T-helper 22 cell (primary cell): ENCODE measurements at places on chromosomes 1 and 21.

- DNase-seq: no peak
Observed at GRCh38 chr1:55957276-55957675, 622.1 kb downstream of the PLPP3 start.

GRCh38 chr1:15196807-15197530, 43.4 kb downstream of the TMEM51 start:
- no peak for DNase-seq

DNA sequence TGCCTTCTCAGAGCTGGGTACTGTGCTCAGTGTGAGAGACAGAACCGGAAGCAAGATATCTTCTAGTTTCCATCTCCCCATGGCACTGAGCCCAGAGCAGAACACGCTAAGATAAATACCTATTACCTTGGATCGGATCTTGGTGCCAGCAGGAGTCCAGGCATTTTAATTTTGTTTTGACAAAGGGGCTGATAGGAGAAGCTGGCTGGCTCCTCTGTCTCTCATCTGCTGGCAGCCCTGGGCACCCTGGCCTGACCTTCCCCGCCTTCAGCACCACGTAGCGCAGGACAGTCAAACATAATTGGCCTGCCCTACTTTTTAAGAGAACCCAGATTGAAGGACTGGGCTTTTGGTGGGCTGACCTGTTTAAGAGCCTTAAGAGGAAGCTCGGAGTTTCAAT, 160.7 kb upstream of the KLHDC7A start:
- no peak for DNase-seq

GRCh38 chr1:151547119-151547899, 7.2 kb downstream of the TUFT1 start:
- no peak for DNase-seq

DNA sequence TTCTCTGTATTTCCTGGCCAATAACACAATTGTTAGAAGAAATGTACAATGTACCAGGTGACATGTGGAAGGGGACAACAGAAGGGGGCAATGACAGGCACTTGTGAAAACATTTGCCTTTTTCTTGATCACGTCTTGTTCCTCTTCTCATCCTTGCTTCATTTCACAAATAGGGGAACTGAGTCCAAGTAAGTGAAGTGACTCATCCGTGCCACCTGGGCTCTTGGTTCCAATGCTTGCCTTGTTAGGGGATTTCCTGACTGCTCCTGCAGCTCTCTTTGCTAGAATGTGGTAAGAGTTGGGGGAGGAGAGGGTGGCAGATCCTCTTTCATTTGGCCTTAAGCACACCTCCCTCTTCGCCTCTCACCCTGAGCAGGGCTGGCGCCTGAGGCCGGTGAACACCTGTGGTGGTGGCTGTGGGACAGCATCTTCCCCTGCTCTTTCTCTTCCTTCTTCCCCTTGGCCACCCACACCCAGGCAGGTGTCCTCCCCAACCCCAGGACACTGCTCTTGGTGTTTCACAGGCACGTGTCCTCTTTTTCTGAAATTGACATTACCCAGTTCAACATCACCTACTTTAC, 2.2 kb upstream of the RHEX start:
- DNase-seq: peak; percentile 13

DNA sequence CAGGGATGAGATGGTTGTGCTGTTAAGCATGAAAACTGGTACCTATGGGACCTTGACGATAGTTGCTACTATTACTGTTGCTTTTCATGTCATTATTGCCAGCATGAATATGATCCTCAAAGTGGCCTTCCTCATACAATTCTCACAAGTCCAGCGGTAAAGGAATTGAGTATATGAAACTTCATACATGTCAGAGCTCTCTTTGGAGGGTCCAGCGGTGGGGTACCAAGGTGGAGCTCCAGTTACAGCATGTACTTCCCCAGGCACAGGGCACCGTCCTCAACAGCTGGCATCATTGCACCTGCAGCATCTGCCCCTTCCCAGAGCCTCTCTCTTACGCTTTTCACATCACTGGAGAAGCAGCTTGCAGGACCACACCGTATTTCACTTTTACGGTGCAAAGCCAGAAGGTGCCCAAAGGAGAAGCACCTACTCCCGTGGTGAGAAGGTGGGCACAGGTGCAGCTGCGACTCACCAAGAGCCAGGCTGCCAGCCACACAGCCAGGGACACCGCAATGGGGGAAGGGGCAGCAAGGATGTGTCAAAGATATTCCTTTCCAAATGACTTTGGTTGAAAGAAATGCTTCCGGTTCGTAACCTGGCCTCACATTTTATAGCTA, 166.4 kb upstream of the IRF2BP2 start:
- DNase-seq: no peak

GRCh38 chr1:212537610-212538009, 71.0 kb upstream of the ATF3 start:
- DNase-seq: no peak

GRCh38 chr1:154791292-154792166, 78.6 kb downstream of the KCNN3 start:
- DNase-seq: peak; percentile 71
